ENCODE measurements at places on chromosomes 11 and 22.

DNA sequence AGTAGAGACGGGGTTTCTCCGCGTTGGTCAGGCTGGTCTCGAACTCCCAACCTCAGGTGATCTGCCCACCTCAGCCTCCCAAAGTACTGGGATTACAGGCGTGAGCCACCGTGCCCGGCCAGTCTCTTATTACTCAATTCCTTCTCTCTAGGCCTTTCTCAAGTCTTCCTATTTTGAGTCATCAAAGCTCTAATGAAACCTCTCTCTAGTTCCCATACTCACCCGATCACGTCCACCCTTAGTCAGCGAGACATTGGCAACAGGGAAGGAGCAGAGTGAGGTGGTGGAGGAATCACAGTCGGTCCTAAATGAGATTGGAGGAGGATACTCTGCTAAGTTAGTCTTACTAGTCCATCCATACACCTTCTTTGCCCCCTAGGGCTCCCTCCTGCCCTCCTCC is 5.0 kb downstream of the BSCL2 start:
- DNase-seq: no peak

DNA sequence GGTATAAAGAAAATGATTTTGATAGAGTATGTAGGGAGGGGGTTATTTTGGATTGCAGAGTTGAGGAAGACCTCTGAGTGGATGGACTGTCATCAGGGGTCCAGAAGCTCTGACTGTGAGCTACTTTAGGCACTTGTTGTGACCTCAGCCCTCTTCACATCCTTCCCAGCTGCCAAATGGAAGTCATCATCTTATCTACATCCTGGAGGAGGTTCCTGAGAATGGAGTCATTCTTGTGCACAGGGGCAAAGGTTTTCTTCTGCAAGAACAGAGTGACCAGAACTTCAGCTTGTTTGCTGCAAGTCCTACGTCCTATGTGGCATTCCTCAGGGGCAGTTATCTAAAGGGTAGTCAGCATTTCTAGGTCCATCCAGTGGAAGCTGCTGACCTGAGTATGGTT is 393.8 kb downstream of the AASDHPPT start:
- no peak for DNase-seq

GRCh38 chr11:125433454-125434121 is 62.5 kb downstream of the FEZ1 start:
- no peak for DNase-seq

DNA sequence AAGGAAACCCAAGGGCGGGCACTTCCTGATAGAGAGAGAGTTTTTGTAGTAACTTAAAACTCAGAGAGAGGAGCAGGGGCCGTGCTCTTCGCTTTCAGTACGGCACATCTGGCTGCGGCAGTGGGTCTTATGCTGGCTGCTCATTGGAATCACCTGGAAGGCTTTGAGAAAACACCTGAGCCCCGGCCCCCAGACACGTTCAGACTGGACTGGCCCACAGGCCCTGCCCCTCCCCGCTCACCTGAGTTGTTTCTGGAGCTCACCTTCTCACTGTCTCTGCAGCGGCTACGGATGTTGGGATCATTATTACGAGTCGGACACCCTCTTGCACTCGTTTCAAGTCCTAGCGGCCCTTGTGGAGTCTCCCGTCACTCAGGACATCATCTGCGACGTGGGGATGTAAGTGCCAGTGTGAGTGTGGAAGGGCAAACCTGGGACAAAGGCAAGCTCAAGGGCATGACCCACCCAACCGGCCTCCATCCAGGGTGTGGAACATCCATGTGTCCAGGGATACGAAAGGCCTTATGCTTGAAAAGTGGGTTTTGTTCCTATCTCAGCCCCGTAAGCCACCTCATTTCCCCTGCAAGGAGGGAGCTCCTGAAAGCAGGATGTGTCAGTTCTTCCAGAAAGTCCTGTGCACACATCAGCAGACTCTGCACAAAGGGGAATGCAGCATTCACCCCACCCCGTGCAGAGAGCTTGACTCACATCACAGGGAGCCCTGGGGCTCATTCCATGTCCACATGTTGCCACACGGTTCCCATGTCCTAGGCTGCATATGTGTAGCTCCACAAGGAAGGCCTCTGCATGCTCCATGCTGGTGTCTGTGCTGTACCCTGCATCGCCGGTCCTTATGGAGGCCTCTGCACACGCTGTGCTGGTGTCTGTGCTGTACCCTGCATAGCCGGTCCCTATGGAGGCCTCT is 5.4 kb downstream of the NADSYN1 start:
- no peak for DNase-seq

- DNase-seq: no peak
Observed at GRCh38 chr11:77409046-77409445, 64.8 kb downstream of the PAK1 start.

DNA sequence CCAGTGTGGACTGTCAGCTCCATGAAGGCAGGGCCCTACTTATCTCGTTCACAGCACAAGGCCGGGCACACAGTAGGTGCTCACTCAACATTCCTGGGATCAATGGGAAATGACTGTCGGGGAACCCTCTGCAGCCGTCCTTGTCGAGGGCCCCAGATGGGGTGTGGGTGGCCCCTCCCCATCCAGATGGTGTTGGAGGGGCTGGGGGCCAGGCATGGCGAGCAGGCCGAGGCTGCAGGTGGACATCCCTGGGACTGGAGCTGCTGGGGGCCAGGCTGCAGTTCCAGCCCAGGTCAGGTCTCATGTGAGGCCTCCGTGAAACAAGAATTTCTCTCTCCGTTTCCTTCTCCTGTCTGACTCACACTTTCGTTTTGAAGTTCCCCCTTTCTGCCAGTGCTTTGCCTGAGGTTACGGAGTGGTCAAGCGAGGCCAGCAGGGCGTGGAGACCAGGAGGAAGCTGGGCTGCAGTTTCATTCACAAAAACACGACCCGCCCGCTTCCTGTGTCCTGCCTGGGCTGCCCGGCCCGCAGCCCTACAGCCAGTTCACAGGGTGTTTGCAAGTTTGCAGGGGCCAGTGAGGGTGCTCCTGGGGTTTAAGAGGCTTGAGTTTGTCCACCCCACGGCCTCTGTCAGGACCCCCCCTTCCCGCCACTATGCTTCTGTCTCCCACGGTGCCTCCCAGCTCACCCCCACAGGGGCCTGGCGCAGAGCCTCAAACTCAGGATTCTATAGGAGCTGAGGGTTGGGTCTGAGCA is 4.5 kb downstream of the MYEOV start:
- no peak for DNase-seq

- no peak for DNase-seq
Observed at GRCh38 chr11:74819400-74819799, 70.8 kb downstream of the RNF169 start.

DNA sequence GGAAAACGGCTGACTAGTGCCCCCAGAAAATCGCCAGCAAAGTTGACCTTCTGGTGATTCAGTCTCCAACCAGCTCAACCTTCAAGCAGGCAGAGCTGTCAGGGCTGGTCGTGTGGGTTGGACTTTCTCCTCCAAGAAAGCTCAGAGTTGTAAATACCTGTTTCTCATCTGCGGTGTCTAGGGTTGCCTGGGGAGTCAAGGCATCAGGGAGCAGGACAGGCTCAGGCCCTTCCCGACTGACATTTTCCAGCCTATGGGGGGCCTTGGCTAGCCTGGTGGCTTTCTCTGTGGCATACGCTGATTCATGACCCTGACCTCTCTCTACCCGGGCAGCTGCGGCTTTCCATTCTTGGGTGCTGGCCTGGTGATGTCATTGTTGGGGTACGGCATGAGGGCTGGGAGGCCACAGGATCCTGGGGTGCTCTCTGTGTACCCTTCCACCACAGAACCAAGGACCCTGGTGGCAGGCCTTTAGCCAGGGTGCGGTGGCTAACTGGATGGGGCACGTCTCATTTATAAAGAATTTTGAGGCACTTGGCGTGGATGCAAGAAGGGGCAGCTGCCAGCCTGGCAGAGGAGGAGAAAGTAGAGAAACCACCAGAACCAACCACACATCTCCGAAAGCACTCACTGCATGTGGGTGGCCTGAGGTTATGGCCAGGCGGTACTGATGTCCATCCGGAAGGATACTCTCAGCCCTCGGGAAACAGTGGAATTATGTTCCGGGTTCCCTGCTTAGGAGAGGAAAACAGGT is 64.9 kb downstream of the BCR start:
- no peak for DNase-seq
